ENCODE measurements at places on chromosomes 3 and 15.

DNA sequence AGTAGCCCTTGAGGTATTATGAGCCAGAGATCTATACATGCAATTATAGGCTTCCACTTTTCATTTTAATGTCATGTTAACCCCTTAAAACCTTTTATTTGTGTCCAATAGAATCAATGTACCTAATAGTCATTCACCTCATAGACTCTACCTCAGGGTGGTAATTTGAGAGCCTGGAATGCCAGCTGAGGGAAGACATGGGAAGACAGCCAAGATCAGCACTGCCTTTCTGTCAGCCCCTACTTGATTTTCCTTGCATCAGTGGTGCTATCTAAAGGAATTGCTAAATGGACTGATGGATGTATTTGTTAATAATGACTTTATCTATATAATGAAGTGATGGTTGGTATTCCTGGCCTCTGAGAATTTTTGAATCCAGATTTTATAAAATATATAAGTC is 113.3 kb upstream of the GBE1 start:
- DNase-seq: no peak

DNA sequence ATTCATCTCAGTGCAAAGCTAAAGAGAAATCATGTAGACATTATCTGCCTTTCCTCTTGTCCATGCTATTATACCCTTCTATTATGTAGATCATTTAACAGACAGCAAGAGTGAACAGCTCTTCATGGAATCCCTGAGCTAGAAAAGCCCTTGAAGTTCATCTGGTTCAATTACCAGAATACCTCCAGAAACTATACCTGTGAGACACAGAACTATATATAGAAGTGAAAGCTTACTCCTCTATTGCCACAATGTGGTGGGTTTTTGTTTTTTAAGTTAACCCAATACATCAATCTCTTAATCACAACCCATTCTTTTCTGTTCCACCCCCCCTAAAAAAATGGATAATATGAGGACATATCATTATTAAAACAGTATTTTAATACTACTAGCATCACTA is 347.7 kb downstream of the PLCL2 start:
- no peak for DNase-seq

GRCh38 chr3:120552184-120553172 is 43.7 kb upstream of the NDUFB4 start:
- no peak for DNase-seq

DNA sequence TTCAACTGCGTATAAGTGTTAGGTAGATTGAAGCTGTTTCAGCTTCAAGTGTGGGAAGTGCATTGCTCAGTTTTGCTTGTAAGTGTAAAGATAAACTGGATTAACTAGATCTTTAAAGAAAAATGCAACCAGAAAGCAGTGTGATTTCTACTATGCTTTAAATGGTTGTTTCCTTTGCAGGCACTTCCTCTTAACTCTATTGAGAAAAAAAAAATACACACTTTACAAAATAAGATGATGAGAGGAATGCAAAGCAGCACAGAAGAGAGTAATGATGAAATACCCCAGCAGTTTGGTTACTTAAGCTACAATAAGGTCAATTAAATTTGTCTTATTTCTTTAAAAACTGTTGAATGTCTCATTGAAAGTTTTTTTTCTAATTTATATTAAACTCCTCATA is 40.8 kb downstream of the DPH6 start:
- DNase-seq: no peak

DNA sequence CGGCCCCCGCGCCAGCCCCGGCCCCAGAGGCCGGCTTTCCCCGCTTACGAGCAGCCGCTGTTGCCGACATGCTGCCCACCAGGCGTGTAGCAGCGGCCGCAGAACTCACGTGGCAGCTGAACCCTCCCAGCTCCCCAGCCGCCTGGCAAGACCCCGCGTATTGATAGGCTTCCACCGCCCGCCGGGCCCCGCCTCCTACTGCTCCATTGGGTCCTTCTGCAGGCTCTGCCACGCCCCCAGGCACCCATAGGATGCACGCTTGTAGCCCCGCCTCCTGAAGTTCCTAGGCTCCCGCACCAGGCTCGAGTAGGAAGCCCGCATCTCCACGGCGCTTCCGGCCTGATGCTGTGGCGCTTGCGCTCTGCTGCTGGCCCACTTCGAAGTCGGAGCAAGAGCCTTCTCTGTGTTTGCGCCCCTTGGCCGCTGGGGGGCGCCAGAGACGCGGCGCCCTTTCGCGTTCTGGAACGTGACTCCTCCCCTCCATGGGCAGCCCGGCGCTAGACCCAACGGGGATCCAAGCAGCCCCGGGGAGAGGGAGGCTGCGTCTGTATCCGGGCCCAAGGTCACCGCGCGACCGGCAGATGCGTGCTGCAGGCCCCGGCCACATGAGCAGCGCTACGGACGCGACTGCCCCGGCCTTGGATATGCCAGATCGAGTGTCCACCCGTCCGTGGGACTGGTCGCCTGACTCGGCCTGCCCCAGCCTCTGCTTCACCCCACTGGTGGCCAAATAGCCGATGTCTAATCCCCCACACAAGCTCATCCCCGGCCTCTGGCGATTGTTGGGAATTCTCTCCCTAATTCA is at the start of the genes PARP3 and RRP9:
PARP3 (plus strand) TSS at position 566 of the 805 bp plus-strand sequence. CDS start 993 bp downstream, outside the sequence.
RRP9 (minus strand) TSS at position 107 of the 805 bp plus-strand sequence; CDS start at position 70, 37 bp downstream.
- peak; percentile 99 for DNase-seq

DNA sequence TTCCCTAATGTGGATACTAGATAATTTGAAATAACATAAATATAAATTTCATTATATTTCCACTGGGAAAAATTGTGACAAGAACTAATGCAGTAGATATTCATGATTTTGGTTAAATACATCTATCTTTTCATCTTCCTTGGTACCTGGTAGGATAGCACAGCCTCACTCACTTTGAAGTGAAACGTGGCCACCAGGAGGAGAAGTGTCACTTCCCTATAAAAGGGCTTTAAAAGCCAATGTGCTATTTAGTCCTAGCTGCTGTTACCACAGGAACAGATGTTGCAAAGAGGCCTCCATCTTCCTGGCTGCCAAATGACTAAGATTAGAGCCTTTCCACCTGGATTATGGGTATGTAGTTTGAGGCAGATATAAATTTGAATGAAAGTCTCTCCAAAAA is 140.0 kb downstream of the PLOD2 start:
- no peak for DNase-seq

All from stimulated activated CD4-positive, alpha-beta T cell treated with anti-CD3 and anti-CD28 coated beads, TNF-alpha, amount 100 ng/mL, for 4 hours (primary cell).